ENCODE measurements at places on chromosomes 2 and 18.

- no peak overlapping the region for H3K4me3 ChIP-seq
- DNase-seq: no peak
- H3K27ac ChIP-seq: no peak overlapping the region
- H3K36me3 ChIP-seq: no peaks in the 10 kb centered on the region
- H3K4me1 ChIP-seq: no peaks in the 10 kb centered on the region
Observed at GRCh38 chr2:65613968-65614555, 181.7 kb upstream of the SPRED2 start.

- peak; percentile 74 for DNase-seq
- peaks cover 35% of the 10 kb centered on the region for H3K4me1 ChIP-seq
- no peaks in the 10 kb centered on the region for H3K36me3 ChIP-seq
- H3K27me3 ChIP-seq: peaks cover 39% of the 10 kb centered on the region
- peak overlapping the region; percentile 83 for H3K27ac ChIP-seq
Observed at GRCh38 chr18:13216711-13217465, 1.7 kb upstream of the LDLRAD4 start.

DNA sequence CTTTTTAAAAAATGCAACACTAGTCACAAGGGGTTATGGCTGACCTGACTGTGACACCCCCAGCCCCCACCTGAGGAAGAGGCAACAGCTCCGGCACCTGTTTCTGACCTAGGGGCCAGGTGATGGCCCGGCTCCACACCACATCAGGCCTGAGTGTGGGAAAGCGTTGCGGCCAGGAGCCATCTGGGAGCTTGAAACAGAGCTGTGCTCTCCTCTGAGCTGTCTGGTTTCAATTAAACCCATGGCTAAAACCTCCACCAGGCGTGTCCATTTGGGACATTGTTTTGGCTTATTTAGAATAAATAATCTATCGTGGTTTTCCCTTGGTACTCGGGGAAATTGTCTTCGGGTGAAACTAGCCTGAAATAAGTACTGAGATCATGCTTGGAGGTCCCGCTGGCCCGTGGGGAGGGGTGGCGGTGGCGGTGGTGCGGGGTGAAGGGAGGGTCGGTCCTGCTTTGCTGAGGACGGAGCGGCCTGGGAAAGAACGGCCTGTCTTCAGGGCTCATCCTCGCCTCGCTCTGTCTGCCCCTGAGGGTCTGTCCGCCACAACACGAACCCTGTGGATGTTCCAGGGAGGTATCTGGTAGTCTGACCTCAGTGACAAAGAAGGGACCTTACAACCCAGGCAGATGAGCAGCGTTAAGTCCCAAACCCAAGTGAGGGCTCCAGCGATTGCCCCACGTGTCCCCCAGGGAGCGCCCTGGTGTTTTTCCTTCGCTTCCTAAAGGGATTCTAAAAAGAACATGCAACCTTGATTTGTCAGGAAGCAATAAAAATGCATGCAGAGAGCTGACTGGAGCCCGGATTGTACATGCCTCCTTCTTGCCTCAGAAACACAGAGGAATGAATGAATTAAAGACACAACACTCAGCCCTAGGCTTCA, 58.7 kb downstream of the IL1RL2 start:
- H3K4me1 ChIP-seq: peaks cover 16% of the 10 kb centered on the region
- DNase-seq: no peak
- no peaks in the 10 kb centered on the region for H3K36me3 ChIP-seq
- peaks cover 8% of the 10 kb centered on the region for H3K27me3 ChIP-seq

GRCh38 chr2:223589901-223590300, 12.3 kb downstream of the SCG2 start:
- no peaks in the 10 kb centered on the region for H3K4me1 ChIP-seq
- H3K4me3 ChIP-seq: no peak overlapping the region
- no peaks in the 10 kb centered on the region for H3K36me3 ChIP-seq

DNA sequence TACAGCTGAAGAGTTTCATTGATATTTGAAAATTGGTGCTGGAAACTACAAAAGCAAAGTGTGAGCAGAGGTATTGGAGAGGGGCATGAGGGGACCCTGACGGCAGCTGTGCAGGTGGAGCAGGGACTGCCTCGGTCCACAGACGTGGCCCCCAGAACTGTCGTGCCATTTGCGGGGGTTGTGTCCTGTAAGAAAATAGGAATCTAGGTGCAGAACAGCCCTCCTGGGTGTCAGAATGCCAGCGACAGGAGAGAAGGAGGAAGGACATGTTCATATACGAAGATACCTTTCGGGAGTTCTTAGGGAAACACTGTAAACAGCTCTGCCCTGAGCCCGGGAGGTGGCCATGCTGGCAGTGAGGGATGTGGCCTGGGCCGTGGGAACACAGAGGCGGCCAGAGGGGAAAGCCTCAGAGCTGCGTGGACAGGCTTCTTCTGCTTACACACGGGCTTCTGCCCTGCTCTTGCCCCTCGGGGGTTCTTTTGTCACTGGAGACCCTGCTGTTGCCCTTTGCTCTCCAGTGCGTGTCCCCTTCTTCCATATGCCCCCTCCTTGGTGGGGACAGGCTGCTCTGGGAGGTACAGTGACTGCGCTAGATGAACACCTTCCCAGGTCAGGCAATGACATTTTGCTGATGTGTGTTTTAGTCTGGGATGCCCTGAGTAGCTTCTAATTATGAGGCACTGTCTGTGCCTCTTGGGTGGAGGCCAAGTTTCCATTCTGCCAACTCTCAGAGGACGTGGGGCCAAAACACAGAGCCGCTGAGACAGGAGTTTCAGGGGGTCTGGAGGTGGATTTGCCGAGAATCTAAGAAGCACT, 81.9 kb upstream of the TXNDC2 start:
- peaks cover 12% of the 10 kb centered on the region for H3K27me3 ChIP-seq
- H3K36me3 ChIP-seq: no peaks in the 10 kb centered on the region
- H3K4me1 ChIP-seq: no peaks in the 10 kb centered on the region
- H3K27ac ChIP-seq: no peak overlapping the region

GRCh38 chr2:56709181-56709580, 525.4 kb downstream of the CCDC85A start:
- DNase-seq: no peak
- H3K27ac ChIP-seq: no peak overlapping the region
- no peaks in the 10 kb centered on the region for H3K36me3 ChIP-seq
- H3K4me3 ChIP-seq: no peak overlapping the region
- H3K27me3 ChIP-seq: no peaks in the 10 kb centered on the region
